HT-29 (cell line): ENCODE measurements at places on chromosomes 12 and 14.

GRCh38 chr12:46490635-46491034, 118.1 kb upstream of the SLC38A2 start:
- no peak for DNase-seq

- peak; percentile 80 for DNase-seq
These were observed 8.1 kb upstream of the PPP1R1A start for GRCh38 chr12:54596526-54596946.

DNA sequence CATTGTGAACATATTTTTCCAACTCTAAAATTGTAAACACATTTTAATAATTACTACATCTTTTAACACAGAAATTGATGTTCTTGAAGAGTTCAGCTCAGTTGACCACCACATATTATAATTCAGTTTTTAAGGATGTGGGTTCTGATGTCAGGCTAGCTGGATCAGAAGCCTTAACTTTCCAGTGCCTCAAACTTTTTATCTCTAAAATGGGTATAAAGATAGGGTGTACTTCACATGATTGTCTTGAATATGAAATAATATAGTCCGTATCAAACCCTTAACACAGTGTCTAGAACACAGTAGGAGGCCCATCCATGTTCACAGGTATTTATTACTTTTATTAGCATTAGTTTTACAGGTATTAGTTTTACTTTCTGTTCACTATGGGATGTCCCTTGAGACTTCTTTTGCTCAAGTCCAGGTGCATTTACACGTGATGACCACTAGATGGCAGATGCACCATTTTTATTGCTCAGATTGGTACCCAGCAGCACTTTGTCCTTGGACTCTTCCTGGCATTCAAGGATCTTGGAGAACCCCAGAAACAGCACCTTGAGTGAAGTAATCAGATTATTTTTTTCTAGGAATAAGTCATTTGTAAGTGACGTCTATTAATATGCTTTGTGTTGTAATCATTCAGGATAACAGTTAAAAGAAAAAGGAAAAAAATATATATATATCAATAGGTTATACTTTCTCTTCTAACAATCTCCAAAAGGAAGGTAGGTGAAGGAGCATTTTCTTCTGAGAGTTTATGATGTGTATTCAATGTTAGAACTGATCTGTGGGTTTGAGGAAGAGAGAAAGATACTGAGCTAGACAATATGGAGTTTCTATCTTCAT, 580.2 kb downstream of the ETNK1 start:
- peak; percentile 70 for DNase-seq

- no peak for DNase-seq
These were observed 8.0 kb downstream of the ANKS1B start for GRCh38 chr12:99976762-99977161.

- DNase-seq = no peak
These were observed 9.0 kb upstream of the CD163 start for GRCh38 chr12:7512553-7512952.

DNA sequence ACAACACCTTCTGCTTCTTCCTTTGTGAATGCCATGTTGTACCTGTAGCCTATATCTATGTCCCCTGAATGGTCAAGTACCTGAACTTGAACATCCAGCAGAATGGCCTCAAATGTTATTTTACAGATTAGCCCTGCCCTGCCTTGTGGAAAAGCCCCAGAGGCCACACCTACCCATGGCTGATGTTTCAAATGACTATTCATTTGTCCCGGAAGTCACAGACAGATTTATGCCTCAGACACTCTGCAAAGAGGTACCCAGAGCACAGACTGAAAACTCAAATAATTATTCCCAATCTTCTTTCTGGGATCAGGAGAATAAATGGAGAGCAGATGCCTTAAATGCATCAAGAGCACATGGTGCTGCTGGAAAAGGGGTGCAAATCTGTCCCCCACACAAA, 13.0 kb upstream of the DPF3 start:
- no peak for DNase-seq

GRCh38 chr14:63287666-63288483, 30.9 kb downstream of the GPHB5 start:
- DNase-seq = no peak

GRCh38 chr12:8088574-8088973, 6.5 kb downstream of the NECAP1 start:
- no peak for DNase-seq

DNA sequence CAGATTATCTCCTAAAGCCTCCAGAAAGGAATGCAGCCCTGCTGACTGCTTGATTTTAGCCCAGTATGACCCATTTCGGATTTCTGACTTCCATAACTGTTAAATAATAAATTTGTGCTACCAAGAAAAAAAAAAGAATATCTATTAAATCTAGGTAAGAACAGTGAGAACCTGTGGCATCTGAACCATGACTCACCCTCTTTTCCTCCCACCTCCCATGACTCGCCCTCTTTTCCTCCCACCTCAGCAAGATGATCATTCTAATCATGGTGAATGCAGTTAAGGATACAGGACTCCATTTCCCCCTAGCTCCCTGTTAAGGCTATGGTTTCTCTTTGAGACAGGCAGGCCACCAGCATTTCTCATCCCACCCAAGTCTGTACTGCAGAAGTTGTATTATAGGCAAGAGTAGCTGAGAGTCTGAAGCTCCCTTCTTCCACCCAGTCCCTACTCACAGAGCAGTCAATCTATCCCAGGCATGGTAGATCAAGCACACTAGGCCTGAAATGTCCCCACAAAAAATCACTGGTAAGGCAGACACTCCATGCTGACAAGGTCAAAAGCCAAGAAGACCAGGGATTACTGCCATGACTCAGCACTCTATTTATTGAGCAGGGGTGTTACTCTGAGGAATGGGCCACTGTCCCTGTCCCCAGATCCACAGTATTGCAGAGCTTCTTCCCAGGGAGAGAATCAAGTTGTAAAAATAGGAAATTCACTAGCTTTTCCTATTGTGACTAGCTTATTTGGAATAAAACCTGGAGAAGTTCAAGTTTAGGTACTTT, 188.9 kb downstream of the ADAMTS20 start:
- no peak for DNase-seq

- DNase-seq = no peak
These were observed 211.7 kb upstream of the EEA1 start for GRCh38 chr12:93140801-93141200.

DNA sequence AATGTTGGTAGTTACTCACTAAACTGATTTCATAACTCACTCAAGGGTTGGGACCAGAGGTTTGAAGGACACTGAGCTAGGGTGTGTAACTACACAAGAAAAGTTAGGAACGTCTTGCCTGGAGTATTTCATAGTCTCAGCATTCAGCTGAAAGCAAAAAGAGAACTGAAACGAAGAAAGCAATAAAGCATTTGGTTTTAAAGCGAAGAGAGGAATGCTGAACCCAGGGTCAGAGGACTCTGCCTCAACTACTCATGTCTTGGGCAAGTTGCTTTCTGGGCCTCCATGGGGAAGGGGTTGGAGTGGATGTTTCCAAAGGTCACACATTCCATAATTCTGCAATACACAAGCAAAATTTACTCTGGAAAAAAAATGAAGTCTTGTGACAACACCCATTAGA, 1.4 kb downstream of the GNS start:
- no peak for DNase-seq

DNA sequence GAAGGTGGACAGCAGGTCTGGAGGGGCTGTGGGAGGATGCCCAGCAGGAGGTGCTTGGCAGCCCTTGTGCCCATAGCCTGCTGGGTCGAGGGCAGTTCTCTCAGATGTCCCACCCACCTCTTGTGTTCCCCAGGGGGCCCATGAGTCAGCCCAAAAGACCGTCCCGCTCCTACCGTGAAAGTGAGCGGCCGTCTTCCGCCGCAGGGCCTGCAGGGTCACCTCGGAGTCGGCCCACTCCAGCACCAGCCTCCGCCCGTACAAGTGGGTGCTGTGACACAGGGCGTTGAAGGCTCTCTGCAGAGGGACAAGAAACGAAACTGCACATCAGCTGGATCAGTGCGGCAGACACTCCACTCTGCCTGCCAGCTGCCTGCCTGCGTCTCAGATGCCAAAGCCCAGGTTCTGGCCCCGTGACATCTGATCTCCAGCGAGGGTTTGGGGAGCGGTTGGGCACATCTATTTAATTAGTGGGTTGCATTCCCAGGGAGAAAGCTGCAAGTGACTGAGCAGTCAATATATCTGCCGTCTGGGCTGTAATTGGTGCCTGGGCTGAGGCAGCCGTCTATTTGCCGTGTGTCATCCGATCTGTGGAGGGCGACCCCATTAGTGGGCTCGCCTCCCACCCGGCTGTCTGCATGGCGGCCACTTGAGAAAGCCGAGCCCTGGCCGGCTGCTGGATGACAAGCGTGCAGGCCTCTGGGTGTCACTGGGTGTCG, 121.5 kb downstream of the RBM19 start:
- DNase-seq = no peak

- no peak for DNase-seq
These were observed 1182.8 kb downstream of the FLRT2 start for GRCh38 chr14:86712727-86713126.

DNA sequence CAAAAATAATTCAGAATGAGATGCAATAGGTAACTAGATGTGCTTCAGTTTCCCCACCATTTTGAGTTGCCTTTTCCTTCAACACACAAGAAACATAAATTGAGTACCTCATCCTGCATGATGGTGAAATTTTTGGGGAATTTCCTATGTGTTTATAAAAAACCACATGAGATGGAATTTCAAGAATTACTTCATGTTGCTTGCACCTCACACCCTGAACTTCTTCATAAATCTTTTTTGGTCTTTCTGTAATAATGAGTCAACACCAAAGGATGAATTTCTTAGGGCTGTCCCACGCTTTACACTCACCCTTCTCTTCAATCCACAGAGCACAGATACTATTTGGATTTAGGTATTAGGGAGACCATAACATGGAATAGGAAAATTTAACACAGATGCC, 22.6 kb upstream of the LUM start:
- no peak for DNase-seq

- DNase-seq = no peak
These were observed 11.4 kb downstream of the CAND1 start for GRCh38 chr12:67280572-67280971.

- DNase-seq = no peak
These were observed 10.9 kb downstream of the TMEM260 start for GRCh38 chr14:56590535-56590960.

DNA sequence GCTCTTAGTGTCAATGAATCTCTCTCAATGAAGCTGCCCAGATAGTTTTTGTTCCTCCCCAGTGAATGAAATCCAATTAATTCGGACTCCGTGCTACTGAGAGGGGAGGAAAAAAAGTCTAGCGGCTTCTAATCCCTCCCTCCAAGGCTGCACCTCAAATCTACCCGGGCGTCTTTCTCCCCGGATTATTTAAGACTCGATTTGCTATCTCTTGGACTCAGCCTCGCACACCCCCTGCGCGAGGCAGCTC, 134 bp downstream of the DUSP6 start:
- no peak for DNase-seq

DNA sequence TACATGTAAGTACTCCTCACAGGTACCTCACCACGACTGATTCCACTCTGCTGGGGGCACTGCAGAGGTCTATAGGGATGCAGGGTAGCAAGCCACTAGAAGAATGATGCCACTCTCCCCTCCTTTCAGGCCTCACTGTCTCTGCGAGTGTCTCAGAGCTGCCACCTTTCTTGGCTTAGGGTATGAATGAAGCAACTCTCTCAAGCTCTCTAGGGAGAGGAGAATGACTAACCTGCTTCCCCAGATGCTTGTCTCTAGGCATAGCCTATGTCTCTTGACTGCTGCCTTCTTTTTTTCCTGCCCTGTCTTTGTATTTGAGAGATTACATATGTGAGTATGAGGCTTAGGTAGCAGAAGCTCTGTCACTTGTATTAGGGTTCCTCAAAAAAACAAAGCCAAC, 566.5 kb upstream of the ATP2B1 start:
- no peak for DNase-seq

GRCh38 chr12:16913832-16914490, 308.0 kb upstream of the LMO3 start:
- no peak for DNase-seq

DNA sequence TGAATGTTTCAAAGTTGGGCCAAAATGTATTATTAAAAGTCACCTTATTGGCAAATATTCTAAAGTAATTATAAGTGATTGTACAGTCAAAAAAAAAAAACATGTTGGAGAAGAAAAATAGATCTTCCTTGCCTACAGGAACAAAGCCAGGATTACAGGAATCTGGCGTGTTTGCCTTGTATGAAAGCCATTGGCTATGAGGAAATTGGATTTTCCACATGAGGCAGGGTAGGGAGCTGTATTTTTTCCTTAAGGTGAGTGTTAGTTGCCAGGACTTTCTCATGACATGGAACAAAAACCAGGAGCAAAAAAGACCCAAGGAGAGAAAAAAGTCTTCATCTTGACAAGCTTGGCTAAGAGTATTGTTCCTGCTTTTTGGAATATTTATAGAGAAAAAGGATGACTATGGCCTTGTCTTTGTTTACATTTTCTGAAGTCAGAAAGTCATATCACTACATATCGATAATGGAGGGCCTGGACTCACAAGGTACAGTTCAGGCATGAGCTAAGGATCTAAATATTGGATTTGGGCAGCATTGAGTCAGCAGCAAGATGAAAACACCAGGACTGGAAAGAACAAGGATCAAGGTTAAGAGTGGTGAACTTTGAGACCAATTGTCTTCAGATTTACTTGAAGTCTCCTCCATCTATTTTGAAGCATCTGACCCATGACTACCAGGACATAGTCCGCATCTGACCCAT, 68.4 kb upstream of the FLRT2 start:
- no peak for DNase-seq

GRCh38 chr12:104536841-104537240, 80.1 kb downstream of the CHST11 start:
- no peak for DNase-seq

- no peak for DNase-seq
These were observed 63.7 kb downstream of the ETV6 start for GRCh38 chr12:11713202-11713601.

DNA sequence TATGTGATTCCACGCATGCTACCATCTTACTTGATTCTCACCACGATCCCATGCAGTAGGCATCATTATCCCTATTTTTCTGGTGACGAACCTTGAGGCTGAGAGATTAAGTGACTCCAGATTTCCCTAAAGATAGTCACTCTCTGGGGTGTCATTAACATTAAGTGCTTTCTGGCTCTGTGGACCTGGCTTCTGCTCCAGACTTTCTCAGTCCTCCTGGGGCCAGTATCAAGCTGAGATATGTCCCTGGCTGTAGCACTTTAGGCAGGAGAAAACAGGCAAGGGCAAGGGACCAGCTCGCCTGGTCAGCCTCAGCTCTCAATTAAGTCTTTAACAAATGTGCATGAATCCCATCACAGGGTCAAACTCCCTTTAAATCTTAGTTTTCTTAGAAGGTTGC, 38.3 kb upstream of the PRB2 start:
- DNase-seq = no peak

GRCh38 chr12:106871477-106871876, 84.2 kb upstream of the TMEM263 start:
- DNase-seq = no peak

- no peak for DNase-seq
These were observed 425.3 kb downstream of the ZFP36L1 start for GRCh38 chr14:68367536-68367935.
